ENCODE measurements at places on chromosomes 1 and 21.

DNA sequence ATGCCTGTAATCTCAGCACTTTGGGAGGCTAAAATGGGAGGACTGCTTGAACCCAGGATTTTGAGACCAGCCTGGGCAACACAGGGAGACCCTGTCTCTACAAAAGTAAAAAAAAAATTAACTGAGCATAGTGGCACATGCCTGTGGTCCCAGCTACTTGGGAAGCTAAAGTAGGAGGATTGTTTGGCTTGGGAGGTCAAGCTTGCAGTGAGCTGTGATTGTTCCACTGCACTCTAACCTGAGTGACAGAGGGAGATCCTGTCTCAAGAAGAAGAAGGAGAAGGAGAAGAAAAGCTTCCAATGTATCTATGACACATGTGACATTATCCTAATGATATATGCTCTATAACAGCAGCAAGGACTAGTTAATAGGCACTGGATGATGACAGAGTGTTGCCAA, 20.1 kb upstream of the ARHGAP29 start:
- DNase-seq: no peak

- no peak for DNase-seq
Observed at GRCh38 chr1:56135069-56135863, 444.1 kb downstream of the PLPP3 start.

DNA sequence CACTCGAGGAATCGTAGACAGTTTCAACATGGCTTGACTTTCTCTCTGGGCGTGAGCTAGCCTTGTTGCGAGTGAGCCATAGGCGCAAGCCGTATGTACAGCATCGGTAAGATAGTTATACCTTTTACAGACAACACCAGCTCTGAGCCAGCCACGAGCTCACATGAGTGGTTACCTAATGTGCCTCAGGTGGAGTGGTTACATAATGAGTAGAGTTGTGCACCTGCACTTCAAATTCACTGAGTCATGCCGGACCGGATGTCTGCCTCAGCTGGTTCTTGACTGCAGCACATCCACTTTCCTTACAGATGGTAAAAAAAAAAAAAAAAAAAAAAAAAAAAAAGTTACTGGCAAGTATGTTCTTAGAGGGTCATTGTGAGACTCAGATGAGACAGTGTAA, 360.4 kb upstream of the NR5A2 start:
- no peak for DNase-seq

DNA sequence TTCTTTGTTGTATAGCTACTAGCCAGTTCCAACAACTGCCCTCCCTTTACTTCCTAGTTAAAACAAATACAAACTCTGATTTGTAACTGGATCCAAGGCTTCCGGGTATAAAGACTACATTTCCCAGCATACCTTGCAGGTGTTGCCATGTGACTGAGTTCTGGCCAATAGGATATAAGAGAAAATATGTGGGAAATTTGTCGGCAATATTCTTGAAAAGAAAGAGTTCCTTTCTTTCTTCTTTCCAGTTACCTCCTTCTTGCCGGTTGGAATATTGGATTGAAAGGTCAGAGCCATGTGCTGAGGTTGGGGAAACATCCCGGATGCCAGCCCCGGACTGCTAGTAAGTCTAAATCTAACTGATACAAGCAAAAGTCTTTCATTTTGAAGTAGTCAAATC, 23.0 kb upstream of the ZBTB40 start:
- no peak for DNase-seq

DNA sequence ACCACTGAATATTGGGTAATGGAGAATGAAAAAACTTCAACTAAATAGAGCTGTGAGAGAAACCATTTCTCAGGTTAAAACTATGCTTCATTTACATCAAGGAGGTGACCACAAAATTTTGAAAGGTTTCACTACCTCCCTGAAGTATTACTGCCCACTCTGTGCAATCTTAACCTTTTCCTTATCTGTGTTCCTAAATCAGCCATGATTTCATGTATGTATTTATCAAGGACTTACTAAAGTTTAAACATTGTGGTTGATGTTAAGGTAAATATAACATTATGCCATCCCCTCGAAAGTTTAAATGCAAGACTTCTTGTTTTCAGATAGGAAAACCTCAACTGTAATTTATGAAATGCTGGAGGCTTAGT, 84.4 kb downstream of the CLEC20A start:
- DNase-seq: no peak

DNA sequence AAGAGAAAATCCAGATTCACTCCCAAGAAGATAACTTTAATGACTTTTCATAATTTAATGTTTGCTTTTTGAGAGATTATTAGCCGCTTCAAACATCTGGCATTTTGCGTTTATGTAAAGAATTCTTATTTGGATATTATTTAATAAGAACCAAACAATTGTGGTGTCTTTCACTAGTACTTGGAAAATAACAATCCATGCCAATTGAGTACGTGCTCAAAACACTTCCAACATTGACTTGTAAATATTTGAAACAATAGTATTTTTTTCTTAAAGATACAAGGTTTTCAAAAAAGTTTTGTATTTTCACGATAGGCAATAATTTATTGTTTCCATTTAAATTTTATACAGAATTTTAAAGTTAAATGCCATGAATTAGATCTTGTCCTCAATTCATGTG, 498.7 kb downstream of the AMY1C start:
- DNase-seq: no peak

- DNase-seq: no peak
Observed at GRCh38 chr1:69967245-69967766, 238.1 kb downstream of the LRRC40 start.

DNA sequence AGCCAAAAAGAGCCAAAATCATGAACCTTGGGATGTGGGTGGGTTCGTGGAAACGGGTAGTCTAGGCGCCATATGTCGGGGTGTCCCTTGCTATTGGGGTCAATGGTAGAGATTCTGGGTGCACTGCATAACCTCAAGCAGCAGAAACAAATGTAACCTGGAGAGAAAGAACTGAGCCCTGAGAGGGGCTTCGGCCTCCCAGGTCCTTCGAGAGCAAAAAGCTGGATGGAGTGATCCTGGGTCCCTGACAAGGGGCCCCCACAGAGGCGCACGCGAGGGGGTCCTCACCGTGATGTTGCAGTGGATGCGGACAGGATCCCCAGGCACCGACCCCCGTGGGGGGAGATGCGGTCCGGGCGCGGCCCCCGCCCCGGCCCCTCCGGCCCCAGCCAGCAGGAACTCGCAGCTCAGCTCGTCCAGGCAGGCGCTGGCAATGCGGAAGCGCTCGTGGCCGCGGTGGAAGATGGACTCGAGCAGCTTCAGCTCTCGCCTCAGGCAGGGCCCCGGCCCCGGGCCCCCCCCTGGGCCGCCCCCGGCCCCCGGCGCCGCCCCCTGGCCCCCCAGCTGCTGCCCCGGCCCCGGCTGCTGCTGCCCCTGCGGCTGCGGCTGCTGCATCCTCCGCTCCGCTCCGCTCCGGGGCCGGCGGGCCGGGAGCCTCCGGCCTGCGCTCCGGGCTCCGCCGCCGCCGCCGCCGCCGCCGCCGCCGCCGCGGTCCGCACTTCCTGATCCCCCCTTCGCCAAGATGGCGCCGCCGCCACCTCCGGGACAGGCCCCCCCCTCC, at the start of gene UBE2Q1:
TSS of gene UBE2Q1 (minus strand) at position 724 of the 781 bp plus-strand sequence. CDS start at position 615, 109 bp downstream.
- no peak for DNase-seq

GRCh38 chr1:58922302-58923089, 138.6 kb upstream of the JUN start:
- DNase-seq: peak; percentile 86

GRCh38 chr1:37471345-37472231, 2.8 kb upstream of the ZC3H12A start:
- no peak for DNase-seq

- peak; percentile 68 for DNase-seq
Observed at GRCh38 chr1:26529655-26530409, at the start of gene RPS6KA1. TSS of gene RPS6KA1 (plus strand) at chr1:26529761. CDS start at chr1:26529921, 160 bp downstream.

DNA sequence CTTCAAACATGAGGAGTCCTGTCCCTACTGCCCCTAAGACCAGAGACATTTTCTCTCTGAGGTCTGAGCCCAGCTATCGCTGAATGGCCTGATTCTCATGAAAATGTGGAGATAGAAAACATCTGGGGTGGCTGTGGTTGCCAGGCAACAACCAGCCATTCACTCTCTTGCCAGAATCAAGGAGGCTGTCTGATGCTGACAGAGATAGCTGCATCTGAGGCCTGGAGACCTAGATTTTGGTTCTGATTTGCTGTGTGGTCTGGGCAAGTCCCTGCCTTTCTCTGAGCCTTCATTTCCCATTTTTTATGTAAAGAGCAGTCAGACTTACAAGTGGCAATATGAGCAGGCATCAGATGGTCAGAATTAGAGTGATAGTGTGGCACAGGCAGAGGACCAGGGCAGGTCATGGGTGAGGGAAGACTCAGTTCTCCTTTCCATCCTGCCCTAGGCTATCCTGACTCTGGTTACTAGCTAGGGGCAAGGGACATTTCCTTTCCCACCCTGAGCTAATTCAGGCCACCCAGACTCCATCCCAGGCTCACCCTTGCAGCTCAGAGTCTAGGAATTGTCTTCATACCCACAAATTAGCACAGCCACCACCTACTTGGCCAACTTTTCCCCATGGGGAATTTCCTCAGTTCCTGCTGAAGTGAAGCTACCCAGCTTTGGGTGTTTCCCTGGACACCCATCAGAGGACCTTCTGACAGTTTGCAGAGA, 20.0 kb upstream of the RNF19B start:
- peak; percentile 46 for DNase-seq

GRCh38 chr1:29876441-29876840, 640.1 kb downstream of the PTPRU start:
- no peak for DNase-seq

GRCh38 chr1:235160383-235160956, 580 bp downstream of the RBM34 start:
- DNase-seq: no peak

DNA sequence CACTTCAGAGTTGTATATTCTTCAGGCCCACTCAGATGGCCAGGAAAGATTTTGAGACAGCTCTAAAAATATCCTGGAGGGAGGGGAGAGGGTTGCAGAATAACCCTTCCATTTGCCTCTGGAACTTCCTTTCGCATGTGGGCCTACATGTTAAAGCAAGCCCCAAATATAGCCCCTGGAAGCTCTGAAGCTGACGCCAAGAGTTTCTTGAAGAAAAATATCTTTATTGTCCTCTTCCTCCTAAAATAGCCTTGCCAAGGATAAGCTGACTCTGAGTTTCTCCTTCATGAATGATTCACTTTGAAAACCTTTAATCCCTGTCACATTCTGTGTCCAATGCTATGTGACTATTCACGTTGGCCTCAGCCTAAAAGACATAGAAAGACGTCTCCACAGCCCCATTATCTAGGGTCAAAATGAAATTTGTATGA, 6.4 kb downstream of the C1orf116 start:
- no peak for DNase-seq

DNA sequence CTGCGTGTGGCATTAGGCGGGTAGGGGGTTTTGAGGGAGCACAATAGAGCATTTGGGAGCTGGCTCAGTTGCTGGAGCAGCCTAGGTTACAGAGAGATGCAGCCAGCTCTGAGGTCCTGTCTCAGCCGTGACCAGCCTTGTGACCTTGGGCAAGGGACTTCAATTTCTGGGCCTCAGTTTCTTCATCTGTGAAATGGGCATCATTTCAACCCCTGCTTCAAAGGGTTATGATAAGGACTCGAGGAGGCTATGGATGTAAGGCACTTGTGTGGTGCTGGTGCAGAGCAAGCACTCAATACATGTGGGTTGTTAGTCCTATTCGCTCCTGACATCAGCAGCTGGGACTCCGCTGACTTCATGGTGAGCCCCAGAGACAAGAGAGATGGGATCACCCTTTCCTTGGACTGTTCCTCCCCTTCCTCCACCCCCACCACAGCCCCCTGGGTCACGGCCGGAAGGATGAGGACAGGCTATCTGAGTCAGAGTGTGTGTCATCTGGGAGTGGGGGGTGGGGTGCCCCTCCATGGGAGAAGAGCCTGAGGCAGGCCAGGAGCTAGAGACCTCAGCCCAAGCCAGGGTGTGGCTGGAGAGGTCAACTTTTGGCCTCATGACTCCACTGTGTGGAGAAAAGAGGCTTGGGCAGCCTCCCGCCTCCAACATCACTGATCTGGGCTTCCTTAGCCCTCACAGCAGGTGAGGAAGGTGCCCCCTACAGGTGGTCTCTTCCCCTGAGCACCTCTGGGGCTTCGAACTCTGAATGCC, 71.4 kb upstream of the ZBTB40 start:
- no peak for DNase-seq

GRCh38 chr1:225631021-225631663, 21.8 kb downstream of the ENAH start:
- DNase-seq: no peak

DNA sequence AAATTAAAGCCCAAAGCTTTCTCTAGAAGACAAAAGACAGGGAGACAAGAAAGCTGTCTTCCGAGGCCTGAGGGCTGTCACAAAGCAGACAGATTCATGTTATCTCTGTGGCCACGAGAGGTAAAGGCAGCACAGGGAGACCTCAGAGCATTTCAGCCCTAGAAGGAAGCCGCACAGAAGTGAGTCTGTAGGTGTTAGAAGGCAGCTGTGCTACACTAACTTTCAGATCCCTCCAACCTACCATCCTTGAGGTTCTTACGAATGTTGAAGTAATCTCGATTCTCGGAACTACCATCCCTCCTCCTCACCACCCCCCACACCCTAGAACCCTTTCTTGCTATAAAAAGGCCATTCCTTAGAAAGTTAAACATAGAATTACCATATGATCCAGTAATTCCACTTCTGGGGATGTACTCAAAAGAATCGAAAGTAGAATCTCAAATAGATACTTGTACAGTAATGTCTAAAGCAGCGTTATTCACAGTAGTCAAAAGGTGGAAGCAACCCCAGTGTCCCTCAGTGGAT, 21.5 kb upstream of the LYST start:
- DNase-seq: peak; percentile 78

DNA sequence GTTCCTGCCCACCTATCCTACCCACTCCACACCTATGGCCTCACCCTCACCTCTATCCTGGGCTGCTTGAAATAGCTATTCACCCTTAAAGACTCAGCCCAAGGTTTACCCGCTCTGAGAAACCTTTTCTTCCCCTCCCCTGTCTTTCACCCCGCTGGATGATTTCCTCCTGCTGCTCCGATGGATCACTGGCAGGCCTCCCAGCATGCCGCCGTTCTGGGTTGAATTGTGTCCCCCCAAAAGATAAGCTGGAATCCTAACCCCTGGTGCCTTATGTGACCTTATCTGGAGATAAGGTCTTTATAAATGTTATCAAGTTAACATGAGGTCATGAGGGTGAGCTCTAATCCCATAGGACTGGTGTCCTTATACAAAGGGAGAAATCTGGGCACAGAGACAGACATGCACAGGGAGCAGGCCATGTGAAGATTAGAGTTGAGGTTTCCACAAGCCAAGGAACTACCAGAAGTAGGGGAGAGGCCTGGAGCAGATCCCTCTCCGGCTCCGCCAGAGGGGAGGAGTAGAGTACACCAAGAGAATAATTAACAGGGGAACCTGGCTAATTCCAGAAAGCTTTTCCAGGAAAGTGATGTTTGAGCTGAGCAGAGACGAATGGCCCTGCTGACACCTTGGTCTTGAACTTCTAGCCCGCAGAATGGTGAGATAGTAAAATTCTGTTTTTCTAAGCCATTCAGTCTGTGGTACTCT, 110.0 kb upstream of the SERBP1 start:
- DNase-seq: no peak

- DNase-seq: no peak
Observed at GRCh38 chr1:16925635-16926490, 4.1 kb downstream of the CROCC start.
